Activated B cell treated with CpG ODN at 0.5 μM for 24 hours (primary cell): ENCODE measurements at places on chromosomes 12 and 14. TPM values are rescaled to one million over a fixed set of nuclear protein-coding genes. Genes with fewer than 3 reads are reported as not detected.

GRCh38 chr12:49667325-49668090, 39.7 kb downstream of the FMNL3 start:
- no peak for DNase-seq

GRCh38 chr12:116324654-116325335, 47.3 kb upstream of the MED13L start:
- no peak for DNase-seq

- no peak for DNase-seq
Measured at GRCh38 chr14:38150075-38150474, 57.6 kb upstream of the SSTR1 start.

GRCh38 chr14:68551045-68551683, 241.7 kb downstream of the ZFP36L1 start:
- no peak for DNase-seq

DNA sequence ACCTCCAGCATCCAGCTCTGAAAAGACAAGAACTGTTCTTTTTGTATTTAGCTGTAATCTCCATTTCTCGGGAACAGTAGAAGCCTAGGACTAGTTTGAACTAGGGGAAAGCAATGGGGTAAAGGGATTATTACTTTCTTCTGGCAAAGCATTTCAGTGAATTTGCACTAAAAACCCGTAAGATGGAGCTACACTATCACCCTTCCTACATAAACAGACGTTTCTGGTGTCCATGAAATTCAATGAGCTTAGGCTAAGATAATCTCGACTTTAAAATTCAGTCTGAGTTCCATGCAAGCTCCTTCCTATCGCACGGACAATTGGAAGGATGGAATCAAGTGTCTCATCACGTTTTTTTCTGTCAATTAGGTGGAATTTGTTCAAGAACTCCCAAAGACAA, 24.0 kb downstream of the ACSM4 start:
- DNase-seq, result no peak

Gene DTD2
- total RNA-seq, result 19.8 and 21.3 TPM in 2 replicates

Gene PWP1
- 49.4 and 53.5 TPM in 2 replicates for total RNA-seq
